Fibroblast of the aortic adventitia (primary cell): ENCODE measurements at places on chromosomes 16 and 17. TPM values are rescaled to one million over a fixed set of nuclear protein-coding genes. Genes with fewer than 3 reads are reported as not detected.

The ZNF267 gene
- 13.6 and 17.7 TPM in 2 replicates for total RNA-seq

The VASN gene
- total RNA-seq, result 130 and 136 TPM in 2 replicates

The TMUB2 gene
- 23.0 and 29.4 TPM in 2 replicates for total RNA-seq

The ZNF689 gene
- 7.0 and 8.1 TPM in 2 replicates for total RNA-seq

The RTN4RL1 gene
- total RNA-seq, result 0.27 and 0.90 TPM in 2 replicates

The SUZ12 gene
- 16.2 and 36.2 TPM in 2 replicates for total RNA-seq

The FBXO39 gene
- 0.09 and 0.57 TPM in 2 replicates for total RNA-seq

The CCL3 gene
- total RNA-seq, result 0.18 TPM in 1 of 2 replicates, not detected in the other

The SLC16A13 gene
- total RNA-seq, result 0.72 and 3.1 TPM in 2 replicates

The KIF19 gene
- not detected in 2 replicates for total RNA-seq

The METTL16 gene
- 12.3 and 18.7 TPM in 2 replicates for total RNA-seq

The PRSS21 gene
- 0.27 and 0.49 TPM in 2 replicates for total RNA-seq

The CALB2 gene
- 0.36 TPM in 1 of 2 replicates, not detected in the other for total RNA-seq

The KRTAP4-3 gene
- total RNA-seq, result not detected in 2 replicates

The ZNF652 gene
- 25.6 and 27.7 TPM in 2 replicates for total RNA-seq

The TNFRSF13B gene
- total RNA-seq, result not detected in 2 replicates

The CTRB1 gene
- not detected in 2 replicates for total RNA-seq

The CDRT15 gene
- not detected in 2 replicates for total RNA-seq
